ENCODE measurements at places on chromosomes 3 and 15.

DNA sequence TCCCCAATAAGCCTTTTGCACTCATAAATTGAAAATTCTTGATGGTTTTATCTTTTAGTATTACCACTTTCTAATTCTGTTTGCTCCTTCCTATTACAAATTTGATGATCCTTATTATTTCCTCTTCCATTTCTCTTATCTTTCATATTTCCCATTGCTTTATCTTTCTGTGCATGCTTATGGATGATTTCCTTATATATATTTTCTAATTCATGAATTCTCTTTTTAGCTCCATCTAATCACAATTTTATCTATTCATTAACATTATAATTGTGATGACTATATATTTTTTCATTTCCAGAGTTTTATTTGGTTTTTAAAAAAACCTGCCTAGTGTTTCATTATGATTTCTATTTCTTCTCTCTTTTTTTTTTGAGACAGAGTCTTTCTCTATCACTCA is 17.9 kb downstream of the FOXL2NB start:
- DNase-seq, result no peak

GRCh38 chr3:29412110-29412509 is 131.2 kb downstream of the RBMS3 start:
- DNase-seq, result no peak

DNA sequence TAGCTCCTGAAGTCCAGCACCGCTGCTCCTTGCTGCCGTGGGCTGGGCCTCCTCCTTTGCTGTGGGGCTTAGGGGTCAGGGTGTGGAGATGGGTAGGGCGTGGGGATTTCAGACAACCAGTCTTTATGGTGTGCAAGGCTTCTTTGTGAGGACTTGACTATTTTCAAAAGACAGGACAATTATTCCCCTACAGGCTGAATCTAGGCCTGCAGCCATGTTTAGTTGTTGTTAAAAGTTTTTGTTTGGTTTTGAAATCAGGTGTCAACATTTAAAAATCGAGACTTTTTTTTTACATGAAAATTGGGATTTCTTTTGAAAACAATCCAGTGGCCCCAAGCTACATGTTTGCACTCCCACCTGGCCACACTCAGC is 10.6 kb downstream of the RPL32 start:
- DNase-seq, result no peak

- no peak for DNase-seq
These were observed 53.3 kb downstream of the PPP2R3A start for GRCh38 chr3:136018876-136019275.

- peak; percentile 66 for DNase-seq
These were observed 151.9 kb downstream of the FAM43A start for GRCh38 chr3:194837457-194838127.
